Midbrain (tissue), 1 donor: ENCODE measurements at places on chromosomes 2 and 18.

GRCh38 chr2:47024046-47024445, 108.4 kb upstream of the MCFD2 start:
- no peak for DNase-seq

- peak; percentile 14 for DNase-seq
These were observed 236.4 kb downstream of the ALPK2 start for GRCh38 chr18:58392324-58393000.

DNA sequence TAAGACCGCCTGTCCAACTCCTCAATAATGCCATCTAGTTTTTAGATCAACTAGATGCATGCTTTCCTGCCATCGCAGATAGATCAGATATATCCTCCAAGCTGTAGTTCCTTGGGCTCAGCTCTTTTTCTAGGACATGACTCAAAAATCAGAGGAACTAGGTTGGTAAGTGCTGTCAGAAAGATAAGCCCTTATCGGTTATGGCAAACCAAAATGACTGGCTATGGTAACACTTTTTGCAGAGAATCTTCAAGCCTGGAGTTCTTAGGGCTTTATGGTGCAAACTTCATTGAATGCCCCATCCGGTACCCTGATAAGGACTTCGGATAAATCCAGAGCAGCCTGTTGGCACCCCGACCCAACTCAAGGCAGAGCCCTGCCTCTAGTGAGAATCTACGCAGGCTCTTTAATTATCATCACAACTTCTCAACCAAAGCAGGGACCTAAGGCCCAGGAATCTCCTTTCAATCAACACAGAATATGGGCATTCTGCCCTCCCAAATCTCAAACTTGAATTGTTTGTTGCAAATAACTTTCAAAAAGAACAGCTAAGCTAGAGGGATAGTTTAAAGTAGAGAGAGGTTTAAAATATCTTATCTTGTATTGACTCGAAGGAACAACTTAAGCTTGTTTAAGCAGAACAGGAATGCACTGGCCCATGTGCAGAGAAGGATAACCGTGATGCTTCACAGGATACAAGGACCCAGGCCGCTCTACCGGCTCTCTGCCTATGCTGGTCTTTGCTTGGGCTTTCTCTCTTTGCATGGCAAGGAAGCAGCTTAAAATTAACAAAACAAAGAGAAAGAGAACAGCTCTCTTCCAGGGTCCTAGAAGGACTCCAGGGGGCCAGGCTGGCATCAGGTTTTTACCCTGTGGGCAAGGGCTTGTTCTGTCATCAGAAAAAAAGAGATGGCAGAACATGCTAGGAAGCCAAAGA, 3.4 kb upstream of the CYP1B1 start:
- DNase-seq, result no peak

DNA sequence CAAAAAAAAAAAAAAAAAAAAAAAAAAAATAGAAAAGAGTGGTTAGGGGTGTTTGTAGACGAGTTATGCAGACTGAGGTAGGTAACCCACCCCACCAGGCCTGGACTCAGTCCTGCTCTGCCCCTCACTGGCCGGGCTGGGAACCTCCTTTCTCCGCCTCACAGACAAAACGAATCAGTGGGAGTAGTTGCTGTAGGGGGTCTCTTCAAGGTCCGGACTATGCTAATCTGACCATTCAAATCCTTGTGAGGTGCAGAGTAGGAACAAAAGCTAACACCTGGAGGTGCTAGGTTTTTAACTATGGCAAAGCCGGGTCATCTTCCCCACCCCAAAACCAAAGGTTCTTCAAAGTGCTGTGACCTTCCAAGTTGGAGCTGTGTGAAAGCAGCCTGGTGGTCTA, 223.7 kb downstream of the SLC4A3 start:
- DNase-seq, result no peak

- DNase-seq, result no peak
These were observed 520.8 kb downstream of the RNF144A start for GRCh38 chr2:7437716-7438632.

DNA sequence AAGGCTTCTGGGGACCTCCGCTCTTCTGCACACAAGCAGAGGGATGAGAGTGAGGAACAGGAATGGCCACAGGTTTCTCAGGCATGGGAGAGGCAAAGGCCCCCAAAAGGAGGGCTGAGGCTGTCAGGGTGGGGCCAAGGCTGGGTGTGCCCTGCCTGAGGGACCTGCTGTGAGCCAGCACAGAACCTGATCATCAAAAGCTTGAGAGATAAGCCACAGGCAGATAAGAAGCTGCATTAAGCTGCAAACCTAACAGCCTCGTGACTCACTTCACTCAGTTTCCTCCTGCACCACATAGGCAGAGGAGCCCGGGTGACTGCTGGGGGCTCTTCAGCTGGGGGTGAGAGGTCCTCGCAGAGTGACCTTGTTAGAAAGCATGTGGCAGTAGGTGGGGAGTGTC, 64.5 kb upstream of the LAPTM4A start:
- DNase-seq, result no peak

DNA sequence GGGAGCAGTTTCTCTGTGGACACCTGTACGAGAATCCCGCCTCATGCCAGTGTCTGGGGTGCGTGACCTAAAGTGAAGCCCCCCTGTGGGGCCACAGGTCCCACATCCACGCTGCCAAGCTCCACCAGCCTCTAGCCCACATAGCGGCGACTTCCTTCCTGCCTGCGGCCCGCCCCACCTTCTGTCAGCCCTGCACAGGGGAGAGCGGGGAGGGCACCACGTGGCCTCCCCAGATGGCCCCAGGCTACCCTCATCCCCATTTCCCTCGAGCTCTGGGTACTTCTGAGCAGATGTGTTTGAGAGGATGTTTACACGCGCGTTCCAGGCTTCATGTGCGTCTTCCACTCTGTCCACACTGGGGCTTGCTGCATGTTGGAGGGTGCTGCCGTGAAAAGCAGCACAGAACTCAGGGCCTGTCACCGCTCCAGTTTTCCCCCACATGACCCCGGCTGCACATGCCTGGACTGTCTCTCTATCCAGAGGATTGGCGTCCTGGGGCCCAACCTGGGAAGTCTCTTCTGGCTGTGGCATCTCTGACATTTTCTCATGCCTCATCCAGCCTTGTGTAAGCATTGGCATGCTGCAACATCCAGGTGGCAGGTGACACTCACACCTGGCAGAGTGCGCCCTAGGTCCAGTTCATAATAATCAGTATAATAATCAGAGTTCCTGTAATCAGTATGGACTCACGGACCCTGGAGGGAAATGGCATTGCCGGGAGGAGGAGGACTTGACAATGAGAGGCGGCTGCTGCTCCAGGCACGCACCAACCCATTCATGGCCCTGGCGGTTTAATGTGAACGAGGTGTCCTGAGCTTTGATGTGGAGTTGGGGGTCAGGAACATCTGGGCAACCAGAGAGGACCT, 146.3 kb upstream of the TWIST2 start:
- no peak for DNase-seq

GRCh38 chr2:9668687-9669345, 38.0 kb upstream of the YWHAQ start:
- no peak for DNase-seq

GRCh38 chr2:158732573-158733429, 62.3 kb upstream of the DAPL1 start:
- no peak for DNase-seq

DNA sequence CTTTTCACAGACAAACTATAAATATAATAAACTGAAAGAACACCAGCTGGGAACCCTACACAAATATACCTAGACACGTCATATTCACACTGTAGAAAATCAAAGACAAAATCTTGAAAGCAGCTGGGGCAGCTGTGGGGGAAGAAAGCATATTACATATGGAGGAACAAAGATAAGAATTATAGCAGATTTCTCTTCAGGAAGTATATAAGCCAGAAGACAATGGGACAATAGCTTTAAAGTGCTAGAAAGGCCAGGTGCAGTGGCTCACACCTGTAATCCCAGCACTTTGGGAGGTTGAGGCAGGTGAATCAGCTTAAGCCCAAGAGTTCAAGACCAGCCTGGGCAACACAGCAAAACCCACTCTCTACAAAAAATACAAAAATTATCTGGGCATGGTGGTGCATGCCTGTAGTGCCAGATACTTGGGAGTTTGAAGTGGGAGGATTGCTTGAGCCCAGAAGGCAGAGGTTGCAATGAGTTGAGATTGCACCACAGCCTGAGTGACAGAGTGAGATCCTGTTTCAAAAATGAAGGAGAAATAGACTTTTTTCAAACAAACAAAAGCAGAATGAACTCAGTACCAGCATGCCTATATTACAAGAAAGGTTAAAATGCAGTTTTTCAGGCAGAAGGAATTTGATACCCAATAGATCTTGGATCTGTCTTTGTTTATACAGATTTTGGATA, 26.8 kb upstream of the ERCC3 start:
- no peak for DNase-seq

DNA sequence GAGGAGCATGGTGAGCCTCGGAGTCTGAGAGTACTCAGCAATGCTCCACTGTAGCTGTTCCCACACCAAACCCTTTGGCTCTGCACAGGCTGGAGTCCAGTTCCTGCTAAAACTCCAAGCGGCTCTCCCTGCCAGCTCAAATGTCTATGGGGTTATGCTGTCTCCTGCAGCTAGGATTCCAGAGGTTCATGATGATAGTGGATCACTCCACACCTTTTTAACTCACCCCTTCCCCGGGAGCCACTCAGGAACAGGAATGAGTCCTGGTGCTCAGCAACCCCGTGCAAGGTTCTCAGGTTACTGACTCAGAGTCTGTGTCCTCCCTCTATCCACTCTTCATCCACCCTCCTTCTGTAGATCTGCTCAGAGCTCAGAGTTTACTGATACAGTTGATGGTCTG, 410.0 kb downstream of the CDH19 start:
- no peak for DNase-seq
